ENCODE measurements at places on chromosomes 2 and 18.

DNA sequence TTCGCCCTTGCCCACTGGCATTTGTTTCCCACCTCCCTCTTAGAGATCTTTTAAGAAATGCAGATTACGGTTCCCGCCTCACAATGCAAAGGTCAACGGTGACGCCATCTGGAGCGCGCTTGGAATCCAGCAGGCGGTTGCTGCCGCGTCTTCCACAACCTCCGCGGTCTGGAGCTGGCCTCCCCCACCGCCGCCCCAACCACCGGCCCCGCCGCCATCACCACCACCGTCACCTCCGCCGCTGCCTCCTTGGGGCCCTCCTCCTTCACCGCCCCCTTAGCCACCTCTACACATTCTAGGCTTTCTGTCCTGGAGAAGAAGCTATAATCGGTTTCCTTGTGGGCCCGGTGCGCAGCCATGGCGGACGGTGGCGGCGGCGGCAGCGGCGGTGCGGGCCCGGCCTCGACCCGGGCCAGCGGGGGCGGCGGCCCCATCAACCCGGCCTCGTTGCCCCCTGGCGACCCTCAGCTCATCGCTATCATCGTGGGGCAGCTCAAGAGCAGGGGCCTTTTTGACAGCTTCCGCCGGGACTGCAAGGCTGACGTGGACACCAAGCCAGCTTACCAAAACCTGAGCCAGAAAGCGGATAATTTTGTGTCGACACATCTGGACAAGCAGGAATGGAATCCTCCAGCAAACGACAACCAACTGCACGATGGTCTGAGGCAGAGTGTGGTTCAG lies at the start of gene BOD1L2:
BOD1L2 (plus strand) TSS at position 132 of the 681 bp plus-strand sequence; CDS start at position 358, 226 bp downstream.
- DNase-seq: no peak

GRCh38 chr2:187499941-187500532 lies 52.0 kb upstream of the CALCRL start:
- DNase-seq: no peak

DNA sequence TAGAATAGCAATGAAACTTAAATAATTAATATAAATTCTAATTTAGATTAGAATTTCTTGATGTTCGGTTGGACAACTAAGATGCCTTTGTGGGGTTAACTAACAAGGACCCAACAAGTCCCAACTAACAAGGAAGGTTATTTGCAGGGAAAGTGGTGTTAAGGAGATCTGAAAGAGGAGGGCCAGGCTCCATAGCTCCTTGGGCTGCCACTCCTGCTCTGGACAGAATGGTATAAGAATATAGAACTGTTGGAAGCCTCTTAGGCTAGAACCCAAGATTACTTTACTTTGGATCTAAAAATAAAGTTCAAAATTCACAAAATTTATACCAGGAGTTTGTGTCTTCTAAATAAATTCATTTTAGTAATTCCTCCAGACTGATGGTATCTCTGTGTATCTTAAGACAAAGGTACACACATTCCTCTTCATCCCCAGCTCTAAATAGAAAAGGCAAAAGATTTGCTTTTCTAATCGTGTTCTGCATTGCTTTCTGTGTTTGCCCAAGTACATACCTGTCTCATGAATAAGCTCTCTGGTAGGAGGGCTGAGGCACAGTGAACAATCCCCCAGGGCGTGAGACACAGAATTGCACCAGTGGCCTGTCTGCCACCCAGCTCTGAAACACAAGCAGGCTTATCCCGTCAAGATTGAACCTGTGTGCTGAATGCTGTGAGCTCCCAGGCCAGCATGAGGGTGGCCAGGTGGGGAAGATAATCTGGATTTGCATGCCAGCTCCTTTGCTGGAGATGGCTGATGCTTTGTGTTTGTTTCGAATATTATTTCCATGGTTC lies 176.0 kb downstream of the ACKR3 start:
- DNase-seq: no peak

- no peak for DNase-seq
Measured at GRCh38 chr2:20565623-20566236, 85.2 kb downstream of the HS1BP3 start.

DNA sequence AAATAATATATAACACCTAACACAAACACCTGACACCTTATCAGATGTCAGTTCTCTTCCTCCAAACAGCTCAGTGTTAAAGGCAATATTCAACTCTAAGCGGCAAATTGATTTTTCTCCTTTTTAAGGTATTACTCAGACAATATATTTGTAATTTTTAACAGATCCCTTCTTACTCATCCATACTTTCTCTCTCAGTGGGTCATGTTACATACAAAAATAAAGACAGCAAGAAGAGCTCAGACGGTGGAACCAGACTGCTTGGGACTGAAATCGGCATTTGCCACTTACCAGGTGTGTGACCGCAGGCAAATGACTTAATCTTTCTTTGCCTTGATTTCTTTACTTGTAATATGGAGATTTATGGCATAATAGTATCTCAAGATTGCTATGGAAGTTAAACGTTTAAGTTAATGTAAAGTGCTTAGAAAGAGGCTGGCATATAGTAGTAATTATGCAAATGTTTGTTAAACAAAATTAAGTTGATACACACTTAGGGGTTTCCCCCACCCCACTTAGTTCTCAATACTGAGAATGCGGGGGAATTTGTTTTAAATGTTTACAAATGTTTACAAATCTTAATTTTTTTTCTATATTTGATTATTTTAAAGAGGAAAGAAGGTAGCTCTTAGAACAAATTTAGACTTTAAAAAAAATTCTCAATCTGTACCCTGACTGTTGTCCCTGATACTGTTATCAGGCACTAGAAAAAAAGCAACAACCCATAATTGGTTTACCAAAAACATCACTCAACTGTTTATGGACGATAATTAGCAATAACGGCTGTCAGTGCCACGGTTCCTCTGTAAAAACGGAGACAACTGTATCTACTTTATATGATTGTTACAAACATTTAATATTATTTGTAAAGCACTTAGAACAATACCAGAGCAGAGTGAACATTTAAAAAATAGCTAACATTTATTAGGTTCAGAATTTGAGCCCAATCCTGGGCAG lies 25.6 kb downstream of the MAP3K2 start:
- DNase-seq: no peak

DNA sequence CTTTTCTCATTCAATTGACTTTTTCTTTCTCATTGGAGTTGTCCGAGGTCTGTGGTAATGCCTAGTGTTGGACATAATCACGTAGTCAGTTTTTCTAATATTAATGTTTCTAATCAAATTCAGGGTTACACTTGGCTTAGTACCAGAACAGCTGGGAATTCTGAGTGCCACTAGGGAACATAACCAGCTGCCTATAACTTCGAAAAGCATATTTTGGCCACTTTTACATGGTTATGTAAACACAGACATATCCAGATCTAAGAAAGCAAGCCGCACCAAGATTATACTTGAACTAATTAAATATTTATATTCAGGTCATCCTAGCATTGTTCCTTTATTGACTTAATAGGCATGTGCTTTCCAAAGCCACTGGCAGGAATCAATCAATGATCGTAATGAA lies 91.1 kb upstream of the ARHGAP28 start:
- no peak for DNase-seq

DNA sequence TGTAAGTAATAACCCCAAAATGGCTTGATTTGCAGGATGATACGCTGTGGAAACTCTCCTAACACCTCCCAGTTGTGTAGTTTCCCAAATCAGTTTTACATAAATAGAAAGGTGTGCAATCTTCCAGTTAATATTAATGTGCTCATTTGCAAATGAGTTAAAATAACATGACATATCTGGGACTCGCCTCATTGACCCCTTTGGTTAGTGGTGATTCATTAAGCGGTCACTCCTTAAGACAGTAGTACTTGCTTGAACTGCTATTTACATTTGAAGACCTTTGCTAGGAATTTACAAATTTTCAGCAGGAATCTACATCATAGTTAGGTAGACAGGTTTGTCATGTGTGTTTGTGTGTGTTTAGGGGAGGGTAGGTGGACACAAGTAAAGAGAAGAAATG lies 1367.7 kb upstream of the CELF4 start:
- DNase-seq: no peak

DNA sequence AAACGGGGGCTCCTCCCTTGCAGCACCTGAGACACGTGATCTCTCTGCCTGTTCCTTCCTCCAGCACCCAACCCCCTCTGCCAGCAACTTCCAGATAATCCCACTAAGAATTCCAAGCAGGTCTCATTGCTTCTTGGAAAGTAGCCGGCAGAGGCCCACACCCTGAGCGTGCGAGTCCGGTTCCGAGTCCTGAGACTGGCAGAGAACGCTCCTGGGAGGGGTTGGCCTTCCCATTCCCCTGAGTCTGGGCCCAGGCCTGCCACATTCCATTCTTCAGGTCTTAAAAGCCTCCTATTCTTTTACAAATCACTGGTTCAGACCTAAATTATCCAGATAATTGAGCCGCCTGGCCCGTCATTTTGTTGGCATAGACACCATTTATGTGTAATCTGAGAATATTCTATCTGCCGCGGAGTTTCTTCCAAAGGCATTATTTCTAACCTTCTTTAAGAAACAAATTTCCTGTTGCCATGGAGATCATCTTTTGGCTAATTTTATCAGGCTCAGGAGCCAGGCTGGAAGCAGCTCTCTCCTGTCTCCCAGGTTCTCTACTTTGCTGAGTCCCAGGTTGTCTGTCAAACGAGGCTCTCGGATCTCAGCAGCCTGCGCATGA lies 165.4 kb downstream of the MYCN start:
- DNase-seq: no peak

DNA sequence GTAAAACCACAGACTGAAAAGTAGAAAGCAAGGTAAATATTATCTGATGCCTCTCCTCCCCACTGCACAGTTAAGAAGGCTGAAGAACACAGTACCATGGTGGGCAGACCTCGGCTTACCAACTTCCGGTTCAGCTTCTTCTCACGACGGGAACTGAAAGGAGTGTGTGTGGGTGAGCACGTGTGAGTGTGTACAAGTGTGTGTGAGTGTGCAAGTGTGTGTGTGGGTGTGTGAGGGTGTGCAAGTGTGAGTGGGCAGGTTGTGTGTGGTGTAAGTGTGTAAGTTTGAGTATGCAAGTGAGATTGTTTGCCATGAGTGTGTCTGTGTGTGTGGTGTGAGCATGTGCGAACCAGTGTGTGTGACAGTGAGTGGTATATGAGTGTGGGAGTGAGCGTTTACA lies 103.5 kb downstream of the ADD2 start:
- no peak for DNase-seq

DNA sequence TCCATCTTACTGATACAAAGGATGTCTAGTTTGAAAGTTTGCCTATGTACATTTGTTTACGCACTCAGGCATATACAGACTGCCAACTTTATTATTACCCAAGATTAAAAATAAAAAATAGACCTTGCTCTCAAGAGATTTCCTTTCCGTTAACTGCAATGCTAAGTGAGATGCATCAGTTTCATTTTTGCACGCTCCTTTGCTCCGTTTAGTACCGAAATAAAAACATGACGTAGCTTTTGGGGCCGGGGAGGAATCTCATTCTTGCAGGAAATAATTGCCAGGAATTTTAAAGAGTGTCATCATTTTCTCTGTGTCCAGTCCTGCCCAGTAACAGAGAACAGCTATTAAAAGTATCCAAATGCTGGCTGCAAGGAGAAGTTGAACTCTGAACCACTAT lies 169.5 kb downstream of the SLC8A1 start:
- no peak for DNase-seq

- DNase-seq: no peak
Measured at GRCh38 chr2:84857566-84857965, 23.3 kb downstream of the TRABD2A start.
